ENCODE measurements at places on chromosomes 4 and X.

DNA sequence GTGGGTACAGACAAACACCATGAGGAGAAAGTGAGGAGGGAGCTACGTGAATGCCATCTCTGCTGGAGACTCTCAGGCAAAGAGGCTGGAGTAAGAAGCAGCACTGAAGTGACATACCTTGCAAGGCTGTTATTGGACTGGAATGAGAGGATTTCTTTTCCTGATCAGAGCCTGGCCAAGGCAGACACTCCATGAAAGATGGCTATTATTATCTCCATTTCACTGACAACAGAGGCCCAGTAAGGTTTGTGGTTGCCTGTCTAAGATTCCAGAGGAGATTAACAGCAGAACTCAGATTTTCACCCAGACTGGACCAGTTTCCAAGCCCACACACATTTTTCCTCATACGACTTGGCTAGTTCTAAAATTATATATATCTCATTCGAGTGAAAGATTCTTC lies 162.0 kb upstream of the EOLA2 start:
- DNase-seq, result no peak

GRCh38 chrX:43589735-43590134 lies 66.4 kb upstream of the MAOA start:
- DNase-seq, result no peak

- no peak for DNase-seq
Measured at GRCh38 chr4:111453216-111453615, 692.0 kb upstream of the FAM241A start.

- DNase-seq, result no peak
Measured at GRCh38 chrX:29841750-29842149, 373.6 kb upstream of the MAGEB2 start.

GRCh38 chr4:161604516-161605300 lies 559.1 kb downstream of the FSTL5 start:
- no peak for DNase-seq

DNA sequence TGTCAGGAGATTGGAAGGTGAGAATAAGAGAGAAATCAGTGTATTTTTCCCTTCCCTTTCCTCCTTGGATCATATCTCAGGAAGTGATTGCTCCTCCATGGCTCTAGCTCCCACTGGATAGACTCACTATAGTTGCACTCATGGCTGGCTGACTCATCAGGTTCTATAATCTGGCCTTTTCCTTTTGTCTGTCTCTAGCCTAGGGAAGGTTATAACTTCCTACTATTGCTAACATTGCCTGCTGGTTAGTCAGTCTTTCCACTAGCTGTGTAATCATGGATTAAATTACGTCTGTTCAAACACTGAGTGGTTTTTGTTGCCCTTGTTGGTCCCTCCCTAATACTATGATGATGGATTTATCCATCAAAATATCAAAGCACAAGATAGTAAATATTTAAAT lies 195.5 kb upstream of the VEGFC start:
- no peak for DNase-seq

DNA sequence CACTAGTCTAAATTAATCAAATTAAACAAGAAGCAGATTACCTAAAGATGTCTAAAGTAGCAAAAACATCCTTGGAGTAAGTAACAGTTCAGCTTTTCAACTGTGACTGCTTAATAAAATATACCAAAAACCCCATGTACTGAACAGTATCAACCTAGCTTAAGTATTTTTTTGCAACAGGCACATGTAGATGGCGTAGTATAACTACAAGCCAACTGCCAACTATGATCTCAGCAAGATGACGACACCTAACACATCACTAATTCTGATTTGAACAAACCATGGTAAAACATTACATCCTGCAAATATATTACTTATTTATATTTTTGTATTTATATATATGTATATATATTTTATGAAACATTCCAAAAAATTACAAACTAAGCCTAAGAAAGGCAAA lies 24.5 kb downstream of the DHX15 start:
- no peak for DNase-seq

- no peak for DNase-seq
Measured at GRCh38 chr4:120761070-120761469, 161.5 kb downstream of the PRDM5 start.

DNA sequence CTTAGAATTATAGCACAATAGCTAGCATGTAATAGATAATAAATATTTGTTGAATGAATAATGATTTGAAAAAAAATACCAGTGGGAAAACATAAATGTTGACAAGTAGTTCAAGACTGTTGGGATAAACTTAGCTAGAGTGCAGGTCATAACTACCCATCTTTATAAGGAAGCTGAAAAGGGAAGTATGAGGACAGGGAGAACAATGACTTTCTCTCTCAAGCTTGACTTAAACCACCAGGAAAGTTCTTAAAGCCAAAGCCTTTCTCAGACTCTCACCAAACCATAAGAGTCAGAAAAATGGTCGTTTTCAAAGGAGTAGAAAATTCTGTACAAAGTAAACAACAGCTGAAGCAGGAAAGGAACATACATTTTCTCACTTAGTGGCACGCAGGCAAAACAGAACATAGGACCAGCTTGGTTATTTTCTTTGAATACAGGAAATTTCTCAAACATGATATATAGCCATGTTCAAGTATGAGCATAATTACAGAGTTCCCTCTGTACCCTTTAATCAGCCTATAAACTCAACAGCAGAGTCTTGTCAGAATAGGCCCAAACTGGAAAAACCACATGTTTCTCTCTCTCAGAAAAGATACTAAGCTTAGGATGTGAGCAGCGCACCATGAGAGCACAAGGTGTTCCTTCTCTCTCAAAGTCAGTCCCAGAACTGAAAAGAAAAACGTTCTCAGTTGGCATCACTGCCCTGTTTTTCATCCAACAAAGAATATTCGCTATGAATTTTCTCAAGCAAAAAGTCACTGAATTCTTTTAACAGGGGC lies 28.7 kb downstream of the MAPK10 start:
- no peak for DNase-seq

DNA sequence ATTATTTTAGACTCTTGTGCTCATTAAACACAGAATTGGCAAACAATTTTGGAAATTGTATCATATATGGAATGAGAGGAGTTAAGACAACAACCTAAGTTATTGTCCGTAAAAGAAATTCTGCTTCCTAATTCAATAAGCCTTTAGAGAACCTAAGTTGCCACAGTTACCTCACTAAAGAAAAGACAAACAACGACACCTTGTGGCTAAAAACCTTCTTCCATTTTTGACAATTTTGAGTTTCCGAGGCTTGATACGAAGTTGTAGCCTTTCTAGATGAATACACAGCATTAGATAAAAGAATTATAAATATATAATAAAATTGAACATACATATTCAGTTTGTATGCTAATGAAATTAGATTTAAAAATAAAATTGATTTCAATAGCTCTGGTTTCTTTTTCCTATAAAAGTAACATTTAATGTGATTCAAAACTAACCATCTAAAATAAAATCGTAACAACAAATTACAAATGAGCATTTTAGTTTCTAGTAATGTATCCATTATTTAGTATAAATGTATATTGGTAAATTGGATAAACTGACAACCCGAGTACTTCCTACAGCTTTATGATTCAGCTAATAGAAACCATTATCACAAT lies 275.1 kb downstream of the GPM6A start:
- DNase-seq, result no peak

DNA sequence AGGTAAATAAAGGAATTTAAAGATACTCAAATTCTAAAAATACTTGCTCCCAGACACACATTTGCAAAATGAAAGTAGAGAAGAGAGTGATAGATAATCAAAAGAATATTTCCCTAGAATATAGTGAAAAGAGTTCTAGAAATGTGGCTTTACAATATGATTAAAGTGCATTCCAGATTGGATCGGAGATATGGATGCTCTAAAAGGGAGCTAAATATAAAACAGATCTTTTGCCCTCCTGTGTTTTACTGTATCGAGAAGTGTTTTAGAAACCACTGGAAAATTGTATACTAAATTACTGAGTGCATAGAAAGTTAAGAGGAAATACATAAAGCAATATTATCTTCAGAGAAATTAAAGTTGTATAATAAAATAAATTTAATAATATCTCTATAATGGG lies 1392.0 kb downstream of the TECRL start:
- no peak for DNase-seq

- no peak for DNase-seq
Measured at GRCh38 chr4:18578307-18578706, 556.8 kb upstream of the LCORL start.

DNA sequence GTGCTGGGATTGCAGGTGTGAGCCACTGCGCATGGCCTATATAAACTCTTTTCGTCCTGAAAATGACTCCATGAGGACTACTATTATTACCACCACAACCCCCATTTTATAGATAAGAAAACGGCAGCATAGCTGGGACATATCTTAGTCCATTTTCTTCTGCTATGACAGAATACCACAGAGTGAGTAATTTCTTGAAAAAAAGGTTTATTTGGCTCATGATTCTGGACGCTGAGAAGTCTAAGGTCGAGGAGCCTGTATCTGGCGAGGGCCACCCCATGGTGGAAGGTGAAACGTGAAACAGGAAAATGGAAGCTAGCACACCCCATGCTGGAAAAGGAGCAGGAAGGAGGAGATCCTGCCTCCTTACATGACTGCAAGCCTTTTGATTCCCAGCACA lies 68.9 kb downstream of the SMIM20 start:
- no peak for DNase-seq

DNA sequence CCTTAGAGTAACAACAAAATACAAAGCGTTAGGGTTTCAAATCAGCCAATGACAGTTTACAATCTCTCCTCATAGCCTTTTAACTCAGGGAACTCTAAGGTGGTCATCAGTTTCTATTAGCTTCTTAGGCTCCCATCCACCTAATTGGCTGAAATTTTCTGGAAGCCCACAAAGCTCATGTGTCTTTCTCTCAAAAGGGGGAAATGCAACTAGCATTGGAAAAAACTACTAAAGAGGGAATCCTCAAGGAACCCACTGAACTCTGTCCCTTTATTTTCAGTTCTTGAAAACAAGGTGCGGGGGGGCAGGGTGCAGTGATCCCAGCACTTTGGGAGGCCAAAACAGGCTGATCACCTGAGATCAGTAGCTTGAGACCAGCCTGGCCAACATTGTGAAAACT lies 56.4 kb downstream of the PDGFC start:
- no peak for DNase-seq

GRCh38 chr4:186248643-186249042 lies 17.3 kb upstream of the F11 start:
- DNase-seq, result no peak

GRCh38 chr4:97892592-97893266 lies 250.5 kb downstream of the STPG2 start:
- no peak for DNase-seq

DNA sequence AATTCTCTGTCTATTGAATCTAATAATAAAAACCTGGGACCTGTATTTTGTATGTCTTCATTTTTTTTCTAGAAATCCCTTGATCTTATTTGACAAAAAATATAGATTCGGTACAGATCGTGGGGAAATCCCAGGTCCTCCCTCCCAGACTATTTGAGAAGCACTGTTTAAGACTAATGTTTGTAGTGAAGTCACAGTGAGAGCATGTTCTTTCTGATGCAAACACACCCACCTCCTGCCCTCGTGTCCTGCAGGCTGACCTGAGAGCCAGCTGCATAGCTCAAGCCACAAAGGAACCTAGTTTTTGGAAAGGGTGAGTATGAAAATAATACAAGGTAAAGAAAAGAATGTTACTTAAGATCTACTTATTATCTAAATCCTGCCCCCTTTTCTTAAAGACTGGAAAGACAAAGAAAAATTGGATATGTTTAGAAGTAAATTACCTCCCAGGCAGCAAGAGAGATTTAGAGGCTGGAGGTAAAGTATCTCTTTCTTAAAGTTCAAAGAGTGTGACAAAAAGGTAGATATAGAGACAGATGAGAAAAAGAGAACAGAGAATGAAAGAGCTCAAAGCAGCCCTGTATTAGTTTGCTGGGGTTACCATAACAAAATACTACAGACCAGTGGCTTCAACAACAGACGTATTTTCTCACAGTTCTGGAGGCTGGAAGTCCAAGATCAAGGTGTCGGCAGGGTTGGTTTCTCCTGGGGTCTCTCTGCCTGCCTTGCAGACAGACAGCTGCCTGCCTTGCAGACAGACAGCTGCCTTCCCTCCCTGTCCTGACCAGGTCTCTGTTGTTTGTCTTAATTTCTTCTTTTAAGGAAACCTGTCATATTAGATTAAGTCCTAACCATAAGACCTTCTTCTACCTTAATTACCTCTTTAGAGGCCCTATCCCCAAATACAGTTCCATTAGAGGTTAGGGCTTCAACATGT lies 20.4 kb upstream of the DCTD start:
- no peak for DNase-seq

DNA sequence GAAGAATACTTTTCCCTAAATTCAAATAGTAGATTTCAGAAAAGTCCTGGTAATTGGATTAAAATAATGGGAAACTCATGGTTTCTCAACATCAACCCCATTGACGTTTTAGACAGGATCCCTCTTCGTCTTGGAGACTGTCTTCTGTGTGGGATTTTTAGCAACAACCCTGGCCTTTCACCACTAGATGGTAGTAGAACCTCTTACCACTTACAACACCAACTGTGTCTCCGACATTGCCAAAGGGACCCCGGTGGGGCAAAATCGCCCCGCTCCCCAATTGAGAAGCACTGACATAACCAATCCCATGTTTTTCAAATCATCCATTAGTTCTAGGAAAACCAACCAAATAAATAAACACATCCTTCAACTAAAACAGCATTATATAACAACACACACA lies 16.9 kb upstream of the ANOS1 start:
- no peak for DNase-seq

- no peak for DNase-seq
Measured at GRCh38 chr4:20612313-20612712, 87.9 kb upstream of the PACRGL start.

GRCh38 chrX:87687703-87688102 lies 170.1 kb downstream of the KLHL4 start:
- DNase-seq, result no peak

DNA sequence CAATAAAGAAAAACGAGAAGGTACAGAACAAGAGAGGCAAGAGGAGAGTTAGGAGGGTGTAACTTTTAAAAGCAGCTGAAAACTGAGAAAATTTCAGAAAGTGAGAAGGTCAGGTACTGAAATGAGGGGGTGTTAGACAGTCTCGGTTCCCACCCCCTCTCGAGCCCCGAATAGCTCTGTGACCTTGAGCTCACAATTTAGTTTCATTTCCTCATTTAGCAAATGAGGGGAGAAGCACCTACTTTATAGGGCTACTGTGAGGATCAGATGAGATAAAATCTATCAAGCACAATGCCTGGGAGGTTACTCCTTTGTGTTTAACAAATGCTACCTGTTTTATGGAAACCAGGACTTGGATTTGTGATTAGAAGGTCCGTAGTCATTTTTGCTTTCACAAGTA lies 4.9 kb downstream of the UGT8 start:
- DNase-seq, result no peak

DNA sequence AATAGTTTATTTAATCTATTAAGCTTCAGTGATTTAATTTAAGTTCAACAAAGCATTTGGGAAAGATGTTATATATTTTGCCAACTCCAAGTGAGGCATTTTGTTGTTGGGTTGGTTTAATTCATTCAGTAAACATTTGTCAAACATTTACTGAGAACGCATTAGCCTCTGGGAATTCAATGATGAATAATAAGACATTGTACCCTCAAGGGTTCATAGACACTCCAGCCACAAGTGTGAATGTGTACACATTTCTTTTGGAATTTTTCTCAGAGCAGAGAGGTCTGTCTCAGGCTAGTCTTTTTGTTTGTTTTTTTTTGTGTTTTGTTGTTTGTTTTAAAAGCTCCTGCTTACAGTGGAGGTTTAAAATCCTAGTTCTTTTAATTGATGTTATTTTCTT lies 203.9 kb downstream of the SOWAHB start:
- no peak for DNase-seq
